Activated T-cell treated with anti-CD3 and anti-CD28 coated beads for 4 hours (primary cell): ENCODE measurements at places on chromosomes 5 and 9.

- DNase-seq: no peak
These were observed 96.4 kb upstream of the SPRY4 start for GRCh38 chr5:142421228-142421617.

DNA sequence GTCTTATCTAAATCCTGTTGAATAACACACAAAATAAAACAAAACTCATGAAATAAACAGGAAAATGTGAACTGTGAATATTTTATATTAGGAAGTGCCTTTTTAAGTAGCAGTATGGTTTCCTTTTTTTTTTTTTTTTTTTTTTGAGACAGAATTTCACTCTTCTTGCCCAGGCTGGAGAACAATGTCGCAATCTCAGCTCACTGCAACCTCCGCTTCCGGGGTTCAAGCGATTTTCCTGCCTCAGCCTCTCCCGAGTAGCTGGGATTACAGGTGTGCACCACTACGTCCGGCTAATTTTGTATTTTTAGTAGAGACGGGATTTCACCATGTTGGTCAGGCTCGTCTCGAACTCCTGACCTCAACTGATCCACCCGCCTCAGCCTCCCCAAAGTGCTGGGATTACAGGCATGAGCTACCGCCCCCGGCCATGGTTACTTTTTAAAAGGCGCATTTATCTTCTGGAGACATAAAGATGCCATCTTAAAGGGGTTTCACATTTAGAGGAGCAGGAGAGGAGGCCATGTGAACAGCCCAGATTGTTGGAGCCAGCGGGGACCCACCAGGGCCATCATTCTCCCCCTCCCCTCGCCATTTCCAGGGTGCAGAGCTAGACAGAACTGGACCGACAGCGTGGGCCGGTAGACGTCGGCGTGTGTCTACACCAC lies 64.1 kb downstream of the ROR2 start:
- DNase-seq: no peak

DNA sequence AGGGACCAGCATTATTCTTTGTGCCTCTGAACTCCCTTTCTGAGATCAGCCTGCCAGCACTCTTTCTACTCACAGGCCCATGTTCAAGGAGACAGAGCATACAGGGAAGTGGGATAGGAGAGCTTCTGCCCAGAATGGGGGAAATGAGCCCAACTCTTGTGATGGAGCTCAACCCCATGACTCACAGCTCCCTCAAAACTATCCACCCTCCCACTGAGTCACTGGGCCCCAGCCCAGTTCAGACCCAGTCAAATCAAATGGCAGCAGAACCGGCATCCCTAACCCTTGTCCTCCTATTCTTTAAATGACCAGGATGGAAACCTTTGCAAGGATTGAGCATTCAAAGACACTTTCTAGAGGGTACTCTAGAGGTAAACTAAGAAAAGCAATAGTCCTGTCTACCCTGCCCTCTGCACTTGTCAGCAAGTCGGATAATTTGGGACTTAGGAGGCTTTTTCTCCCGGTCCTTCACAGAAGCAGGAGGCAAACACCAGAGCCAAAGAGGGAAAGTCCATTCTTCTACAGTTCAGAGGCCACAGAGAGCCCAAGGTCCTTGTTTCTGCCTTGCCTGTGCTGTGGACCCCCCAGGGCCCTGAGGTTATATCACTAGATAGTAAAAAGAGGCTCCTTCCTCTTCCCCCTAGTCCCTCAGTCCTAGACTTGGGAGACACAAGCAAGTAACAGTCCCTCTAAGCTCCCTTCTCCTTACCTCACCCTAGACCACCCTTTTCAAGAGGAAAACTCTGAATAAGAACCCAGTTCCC lies 3.2 kb downstream of the ATOSB start:
- DNase-seq: no peak

DNA sequence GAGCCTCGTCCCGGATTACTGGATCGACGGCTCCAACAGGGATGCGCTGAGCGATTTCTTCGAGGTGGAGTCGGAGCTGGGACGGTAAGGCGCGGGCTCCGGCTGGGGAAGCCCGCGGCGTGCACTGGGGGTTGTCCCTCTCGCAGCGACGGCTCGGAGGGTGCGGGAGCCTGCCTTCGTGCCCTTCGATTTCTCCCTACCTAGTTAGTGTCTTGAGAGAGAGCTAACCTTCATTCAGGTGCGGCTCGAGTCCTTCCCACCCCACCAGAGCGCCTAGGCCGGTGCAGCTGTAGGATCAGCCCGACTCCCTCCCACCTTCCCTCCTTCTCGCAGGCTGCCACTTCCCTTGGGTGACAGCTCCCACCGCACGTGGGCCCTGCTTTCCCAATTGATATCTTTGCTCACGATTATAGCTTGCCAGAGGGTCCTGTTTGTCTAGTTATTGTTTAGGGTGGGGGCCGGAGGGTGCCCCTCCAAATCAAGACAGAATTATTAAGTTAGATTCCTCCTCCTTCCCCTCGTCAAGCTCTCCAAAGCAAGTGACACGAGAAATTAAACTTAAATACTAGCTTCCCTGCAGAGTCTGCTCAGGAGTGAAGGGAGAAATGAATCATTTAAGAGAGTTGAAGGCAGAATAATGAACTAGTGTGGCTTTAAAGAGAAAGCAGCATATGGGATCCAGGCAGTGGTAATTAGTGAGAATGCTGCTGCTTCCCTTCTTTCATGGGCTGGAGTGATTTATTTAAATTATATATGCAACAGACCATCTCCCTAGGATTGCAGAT lies 569 bp downstream of the CAMK4 start:
- DNase-seq: no peak

- DNase-seq: no peak
These were observed 122.1 kb downstream of the EBF1 start for GRCh38 chr5:158977642-158978041.

DNA sequence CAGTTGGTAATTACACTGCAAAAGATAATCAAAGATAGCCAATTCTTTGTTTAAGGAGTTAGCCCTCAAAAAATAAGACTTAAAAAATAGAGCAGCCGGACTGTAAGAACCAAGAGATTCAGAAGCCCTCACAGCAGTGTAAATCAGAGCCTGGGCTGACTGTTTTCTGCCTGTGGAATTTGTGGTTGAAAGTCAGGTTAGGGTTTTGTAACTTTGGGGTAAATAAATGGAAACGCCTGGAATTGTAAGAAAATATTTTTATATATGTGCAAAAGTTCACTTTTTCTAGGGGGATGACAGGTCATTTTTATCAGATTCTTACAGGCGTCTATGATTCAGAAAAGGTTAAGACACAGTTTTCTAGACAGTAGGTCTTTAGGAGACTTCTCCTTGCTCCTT lies 35.6 kb downstream of the KLHL3 start:
- no peak for DNase-seq

GRCh38 chr9:80605793-80606192 lies 1034.0 kb downstream of the TLE4 start:
- no peak for DNase-seq

- no peak for DNase-seq
These were observed 73.5 kb downstream of the TRIM32 start for GRCh38 chr9:116760636-116761035.

GRCh38 chr9:130043654-130044623 lies 950 bp upstream of the FNBP1 start:
- no peak for DNase-seq

GRCh38 chr5:138663561-138663960 lies 88.4 kb upstream of the HSPA9 start:
- DNase-seq: no peak

- DNase-seq: no peak
These were observed 177.8 kb downstream of the TTLL11 start for GRCh38 chr9:121915304-121915625.

DNA sequence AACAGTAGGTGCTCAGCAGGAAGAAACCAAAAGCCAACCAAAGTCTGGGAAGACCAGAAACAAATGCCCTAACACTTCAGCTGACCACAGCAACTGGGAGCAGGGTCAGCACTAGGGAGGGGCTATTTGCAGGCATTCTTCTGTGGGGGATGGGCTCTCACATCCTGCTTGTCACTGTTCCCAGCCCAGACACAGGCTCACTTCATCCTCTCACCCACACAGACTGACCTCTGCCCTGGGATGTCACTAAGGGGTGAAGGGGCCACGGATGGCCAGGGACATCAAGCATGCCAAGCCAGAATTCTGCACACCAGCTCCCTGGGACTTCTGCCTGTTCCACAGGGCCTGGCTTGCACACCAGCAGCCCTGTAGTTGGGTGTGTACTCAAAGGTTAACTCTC lies 28.7 kb downstream of the GFRA3 start:
- DNase-seq: no peak

DNA sequence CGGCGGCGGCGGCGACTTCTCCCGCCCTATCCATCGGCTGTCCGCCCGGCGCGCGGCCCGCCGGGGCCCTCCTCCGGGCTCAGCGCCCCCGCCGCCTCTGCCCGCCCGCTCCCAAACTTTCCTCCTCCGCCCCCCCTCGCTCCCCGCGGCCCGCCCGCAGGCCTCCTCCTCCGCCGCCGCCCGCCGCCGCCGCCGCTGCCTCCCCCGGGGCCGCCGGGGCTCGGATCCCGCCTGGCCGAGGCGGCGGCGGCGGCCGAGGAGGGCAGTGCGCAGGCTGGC lies 460 bp upstream of the PBX3 start:
- DNase-seq: no peak

- DNase-seq: no peak
These were observed 130.3 kb upstream of the CNTLN start for GRCh38 chr9:17004500-17004899.

DNA sequence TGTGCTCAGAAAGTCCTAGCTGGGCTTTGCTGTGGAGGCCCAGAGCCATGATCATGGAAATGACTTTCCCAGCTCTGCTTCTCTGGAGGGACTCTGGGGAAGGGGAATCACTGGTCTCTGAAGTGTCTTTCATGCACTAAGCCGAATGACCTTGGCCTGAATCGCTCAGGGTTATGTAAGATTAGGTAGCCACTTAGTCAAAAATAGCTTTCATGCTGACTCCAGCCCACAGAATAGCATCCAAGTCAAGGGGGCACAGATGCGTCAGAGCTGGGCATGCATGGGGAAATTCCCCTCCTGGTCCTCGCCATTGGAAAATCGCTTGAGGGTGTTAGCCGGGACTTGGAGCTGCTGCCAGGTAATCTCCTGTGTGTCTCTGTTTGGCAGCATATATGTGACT lies 36.1 kb upstream of the PPARGC1B start:
- no peak for DNase-seq

- DNase-seq: no peak
These were observed 66.6 kb downstream of the ABCA1 start for GRCh38 chr9:104861397-104861796.

DNA sequence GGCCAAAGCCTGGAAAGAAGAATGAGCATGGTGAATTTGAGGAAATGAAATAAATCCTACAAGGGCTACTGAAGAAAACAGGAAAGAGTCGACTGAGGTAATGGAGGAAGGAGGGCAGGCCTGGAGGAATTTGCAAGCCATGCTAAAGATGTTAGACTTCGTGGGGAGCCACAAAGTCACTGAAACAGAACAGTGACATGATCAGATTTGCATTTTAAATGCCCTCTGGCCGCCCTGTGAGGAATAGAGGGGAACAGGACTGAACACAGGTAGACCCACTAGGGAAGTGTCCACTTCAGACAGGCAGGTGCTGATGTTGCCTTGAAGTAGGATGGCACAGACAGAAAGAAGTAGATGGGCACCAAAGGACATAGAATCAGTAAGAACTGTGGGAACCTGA lies 42.8 kb upstream of the RLN1 start:
- DNase-seq: no peak

GRCh38 chr9:34987160-34987901 lies 2.2 kb upstream of the DNAJB5 start:
- DNase-seq: no peak

DNA sequence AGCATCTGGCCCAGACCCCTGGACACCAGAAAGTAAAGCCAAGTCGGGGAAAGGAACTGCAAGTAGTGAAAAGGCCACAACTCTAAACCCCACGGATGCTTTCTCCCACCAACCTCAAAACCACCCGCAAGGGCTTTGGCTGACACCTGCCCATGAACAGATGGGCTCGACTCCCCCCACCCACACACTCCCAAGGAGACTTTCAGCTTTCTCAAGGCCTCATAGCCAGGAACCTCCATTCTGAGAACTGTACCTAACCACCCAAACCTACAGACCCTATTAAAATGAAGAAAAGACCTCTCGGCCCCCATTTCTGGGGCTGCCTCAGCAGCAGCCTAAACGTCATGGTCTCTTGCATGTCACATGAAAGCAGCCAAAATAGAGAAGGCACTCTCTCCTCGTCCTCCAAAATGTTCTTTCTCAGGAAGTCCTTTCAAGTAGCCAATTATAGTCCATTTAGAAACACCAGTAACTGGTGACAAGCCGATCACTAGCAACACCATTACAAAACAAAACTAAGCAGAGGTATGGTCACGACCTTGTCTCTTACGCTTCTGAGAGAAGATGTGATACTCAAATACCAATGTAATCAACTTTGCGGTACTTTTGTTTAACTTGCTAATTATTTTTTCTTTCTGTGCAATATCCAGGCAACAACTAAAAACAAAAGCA lies 2.9 kb downstream of the B4GALT1 start:
- no peak for DNase-seq

DNA sequence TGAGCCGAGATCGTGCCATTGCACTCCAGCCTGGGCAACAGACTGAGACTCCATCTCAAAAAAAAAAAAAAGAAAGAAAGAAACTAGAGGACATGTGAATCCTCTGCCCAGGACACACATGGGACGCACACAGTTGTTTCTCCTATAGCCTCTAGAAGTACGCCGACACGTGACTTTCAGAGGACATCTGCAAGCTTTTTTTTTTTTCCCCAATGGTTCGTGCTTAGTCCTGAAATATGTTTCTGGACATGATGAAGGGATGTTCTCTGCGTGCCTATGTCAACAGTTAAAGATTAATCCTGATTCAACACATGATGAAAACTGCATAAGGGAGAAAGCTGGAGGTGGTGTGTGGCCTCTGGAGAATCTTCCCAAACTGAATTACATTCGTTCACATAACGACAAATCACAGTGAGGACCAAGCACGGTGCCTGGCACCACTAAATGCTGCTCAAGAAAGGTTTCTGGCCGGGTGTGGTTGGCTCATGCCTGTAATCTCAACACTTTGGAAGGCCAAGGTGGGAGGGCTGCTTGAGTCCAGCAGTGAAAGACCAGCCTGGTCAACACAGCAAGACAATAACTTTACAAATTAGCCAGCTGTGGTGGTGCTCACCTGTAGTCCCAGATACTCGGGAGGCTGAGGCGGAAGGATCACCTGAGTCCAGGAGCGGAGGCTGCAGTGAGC lies 9.8 kb downstream of the COL23A1 start:
- DNase-seq: no peak

DNA sequence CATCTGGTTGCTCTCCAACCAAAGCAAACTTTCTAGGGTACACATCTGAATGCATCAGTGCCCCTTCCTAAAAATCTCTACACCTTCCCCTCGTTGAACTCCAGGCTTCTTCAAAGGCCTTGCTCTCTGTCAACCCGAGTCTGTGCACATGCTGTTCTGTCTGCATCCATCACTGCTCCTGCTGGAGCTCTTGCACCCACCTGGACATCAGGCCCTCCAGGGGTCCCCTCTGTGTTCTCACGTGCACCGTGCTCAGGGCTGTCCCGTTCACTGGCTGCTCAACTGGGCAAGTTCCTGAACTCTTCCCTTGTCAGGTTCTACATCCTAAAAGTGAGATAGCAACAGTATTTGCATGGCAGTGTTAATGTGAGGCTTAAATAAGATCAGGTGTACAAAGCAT lies 62.7 kb upstream of the ANGPTL2 start:
- no peak for DNase-seq
